ENCODE measurements at places on chromosomes 5 and 9.

DNA sequence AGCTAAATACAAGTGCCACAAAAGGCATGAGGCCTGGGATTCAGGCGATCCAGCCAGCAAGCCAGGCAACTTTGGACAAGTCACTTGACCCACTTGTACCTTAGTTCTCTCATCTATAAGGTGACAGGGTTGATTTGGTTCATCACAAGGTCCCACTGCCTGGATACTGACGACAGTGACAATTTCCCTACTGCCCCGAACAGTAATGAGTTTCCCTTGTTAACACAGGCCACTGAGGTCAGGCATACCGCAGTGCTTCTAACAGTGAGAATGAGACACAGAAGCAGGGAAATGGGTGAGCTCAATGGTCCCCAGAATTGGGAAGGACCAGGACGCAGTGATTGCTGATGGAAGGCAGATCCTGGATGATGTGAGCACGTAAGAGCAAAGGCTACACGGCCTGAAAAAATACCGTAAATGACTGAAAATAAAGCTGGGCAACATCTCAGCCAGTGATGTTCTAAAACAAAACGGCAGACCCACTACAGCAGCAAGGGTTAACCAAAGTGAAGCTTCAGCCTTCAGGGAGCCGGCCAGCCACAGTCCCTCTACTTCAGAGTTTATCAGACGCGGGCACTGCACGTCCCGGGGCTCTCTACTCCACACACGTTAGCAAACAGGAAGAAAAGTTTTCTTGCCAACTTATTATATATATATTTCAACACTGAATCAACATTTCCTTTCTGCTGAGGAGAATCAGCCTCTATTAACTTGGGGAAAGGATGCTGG is 846 bp downstream of the MGAT1 start:
- ATAC-seq, result peak; percentile 61

DNA sequence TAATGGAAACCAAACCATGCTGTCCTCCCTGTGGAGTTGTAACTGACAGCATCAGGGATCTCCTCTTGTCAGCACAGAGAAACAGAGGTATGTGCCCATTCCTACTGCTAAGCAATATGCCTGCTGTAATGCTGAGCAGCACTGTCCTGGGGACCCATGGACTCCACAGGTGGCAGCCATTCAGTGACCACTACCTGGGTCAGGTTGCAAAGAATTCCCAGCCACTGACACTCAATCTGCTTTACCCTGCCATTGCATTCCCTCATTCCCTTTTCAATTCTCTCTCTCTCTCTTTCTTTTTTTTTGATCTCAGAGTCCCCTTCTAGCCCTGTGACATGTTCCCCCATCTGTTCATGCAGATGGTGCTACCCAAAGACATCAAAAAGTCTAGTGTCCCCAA is 104.1 kb downstream of the GABRB2 start:
- no peak for ATAC-seq

GRCh38 chr5:129569295-129569694 is 109.2 kb downstream of the ADAMTS19 start:
- ATAC-seq, result no peak

DNA sequence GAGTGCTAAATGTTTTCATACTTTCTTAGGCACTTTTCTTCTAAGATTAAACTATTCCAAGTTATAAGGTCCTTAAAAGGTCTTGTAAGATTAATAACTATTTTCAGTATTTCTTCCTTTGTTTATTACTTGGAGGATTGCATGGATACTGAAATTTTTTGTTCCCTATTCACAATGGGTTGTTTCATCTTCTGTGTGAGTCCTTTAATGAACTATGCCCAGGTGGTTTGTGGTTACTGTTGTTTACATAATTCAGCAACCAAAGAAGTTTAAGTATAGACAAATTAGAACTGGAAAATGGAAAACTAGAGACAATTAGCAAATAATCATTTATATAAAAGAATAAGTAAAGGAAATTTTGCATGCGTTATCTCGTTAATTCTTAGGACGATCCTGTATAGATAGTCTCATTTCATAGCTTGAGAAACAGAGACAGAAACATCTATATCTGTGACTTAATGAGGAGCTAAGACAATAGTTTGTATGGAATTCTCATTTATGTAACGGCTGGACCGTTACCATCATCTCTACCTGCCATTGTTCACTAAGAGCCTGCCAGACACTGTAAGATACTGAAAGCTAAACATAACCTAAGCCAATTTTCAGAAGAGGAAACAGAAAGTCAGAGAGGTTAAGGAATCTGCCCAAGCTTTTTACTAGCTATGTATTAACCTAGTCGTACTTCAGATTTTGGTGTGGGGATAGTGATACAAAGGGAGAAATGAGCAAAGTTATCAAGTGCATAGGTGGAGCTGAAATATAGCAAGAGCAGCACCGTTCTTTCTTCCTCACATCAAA is 148.2 kb downstream of the PAM start:
- no peak for ATAC-seq

- no peak for ATAC-seq
Observed at GRCh38 chr9:68969538-68969937, 44.4 kb downstream of the PRKACG start.

DNA sequence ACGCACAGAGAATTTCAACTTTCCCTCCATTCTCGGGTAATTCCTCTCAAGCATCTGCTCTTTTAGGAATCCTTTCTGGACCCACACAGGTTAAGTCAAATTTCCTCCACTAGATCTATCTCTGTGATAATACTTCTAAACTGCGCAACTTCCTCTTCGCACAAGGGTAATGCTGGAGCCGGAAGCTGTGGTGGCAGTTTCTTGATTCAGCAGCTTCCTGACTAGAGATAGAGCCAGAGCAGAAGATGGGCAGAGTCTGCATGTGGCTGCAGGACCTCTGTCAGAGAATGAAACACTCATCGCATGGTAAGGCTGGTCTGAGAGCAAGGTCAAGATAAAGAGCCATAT is 11.1 kb upstream of the CDC42SE2 start:
- ATAC-seq, result no peak

DNA sequence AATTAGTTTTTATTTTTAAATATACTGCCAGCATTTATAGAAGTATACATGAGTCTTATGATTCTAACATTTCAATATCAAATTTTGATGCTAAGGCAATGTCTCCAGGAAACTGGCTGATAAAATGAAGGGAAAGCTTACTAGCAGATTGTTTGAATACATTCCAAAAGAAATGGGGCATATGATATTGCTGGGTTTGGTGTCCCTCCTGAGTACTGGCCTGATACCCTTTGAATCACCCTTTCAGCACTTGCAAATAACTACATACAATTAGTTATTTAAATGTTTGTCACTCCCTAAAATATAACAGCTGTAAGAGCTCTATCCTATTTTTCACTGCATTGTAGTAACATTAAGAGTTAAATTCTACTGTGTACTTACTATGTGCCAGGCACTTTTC is 360.8 kb downstream of the HCN1 start:
- ATAC-seq, result no peak

- no peak for ATAC-seq
Observed at GRCh38 chr5:114243972-114244317, 117.9 kb upstream of the KCNN2 start.

- no peak for ATAC-seq
Observed at GRCh38 chr5:115487756-115488155, 56.8 kb downstream of the FEM1C start.

- peak; percentile 87 for ATAC-seq
Observed at GRCh38 chr9:2570615-2571479, 50.7 kb upstream of the VLDLR start.

GRCh38 chr9:37200433-37201005 is 80.1 kb downstream of the ZCCHC7 start:
- peak; percentile 91 for ATAC-seq

- ATAC-seq, result peak; percentile 55
Observed at GRCh38 chr5:168085261-168086031, 206.0 kb upstream of the WWC1 start.

- peak; percentile 96 for ATAC-seq
Observed at GRCh38 chr9:33076046-33077004, at the start of gene SMU1. TSS of gene SMU1 (minus strand) at chr9:33076674. CDS start at chr9:33076608, 66 bp downstream.

- ATAC-seq, result no peak
Observed at GRCh38 chr5:56663523-56663922, 151.8 kb upstream of the MAP3K1 start.

DNA sequence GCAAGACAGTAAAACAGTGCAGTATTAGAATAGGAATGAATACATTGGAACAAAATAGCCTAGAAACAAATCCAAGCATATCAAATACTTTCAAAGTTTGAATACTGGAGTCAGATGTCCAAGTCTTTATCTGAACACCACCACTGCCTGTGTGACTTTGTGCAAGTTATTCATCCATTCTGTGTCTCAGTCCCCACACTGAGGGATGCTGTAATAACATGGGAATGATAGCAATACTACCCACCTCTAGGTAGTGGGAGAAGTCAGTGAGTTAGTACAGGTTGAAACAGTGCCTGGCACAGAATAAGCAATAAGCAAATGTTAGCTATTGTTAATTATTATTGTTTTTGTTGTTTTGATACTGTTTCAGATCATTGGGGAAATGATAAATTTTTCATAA is 130.9 kb downstream of the SUSD1 start:
- ATAC-seq, result no peak

GRCh38 chr5:170332058-170332457 is 34.5 kb upstream of the LCP2 start:
- ATAC-seq, result no peak

DNA sequence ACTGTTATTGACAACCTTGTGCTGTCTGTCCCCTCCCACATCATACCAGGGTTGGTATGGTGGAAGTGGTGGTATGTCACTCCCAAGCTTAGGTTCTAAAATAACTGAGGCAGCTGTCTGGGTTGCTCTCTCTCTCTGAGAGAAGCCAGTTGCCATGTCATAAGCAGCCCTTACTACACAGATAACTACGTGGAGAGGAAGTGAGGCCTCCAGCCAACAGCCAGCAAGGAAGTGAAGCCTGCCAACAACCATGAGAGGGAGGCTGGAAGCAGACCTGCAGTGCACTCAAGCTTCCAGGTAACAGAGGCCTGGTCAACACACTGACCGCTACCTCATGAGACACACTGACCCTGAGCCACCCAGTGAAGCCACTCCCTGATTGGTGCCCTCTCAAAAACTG is 18.6 kb downstream of the CTNNAL1 start:
- peak; percentile 51 for ATAC-seq

- no peak for ATAC-seq
Observed at GRCh38 chr5:134151723-134152122, 25.0 kb downstream of the SKP1 start.

- ATAC-seq, result no peak
Observed at GRCh38 chr9:14356351-14357265, 42.7 kb upstream of the NFIB start.

DNA sequence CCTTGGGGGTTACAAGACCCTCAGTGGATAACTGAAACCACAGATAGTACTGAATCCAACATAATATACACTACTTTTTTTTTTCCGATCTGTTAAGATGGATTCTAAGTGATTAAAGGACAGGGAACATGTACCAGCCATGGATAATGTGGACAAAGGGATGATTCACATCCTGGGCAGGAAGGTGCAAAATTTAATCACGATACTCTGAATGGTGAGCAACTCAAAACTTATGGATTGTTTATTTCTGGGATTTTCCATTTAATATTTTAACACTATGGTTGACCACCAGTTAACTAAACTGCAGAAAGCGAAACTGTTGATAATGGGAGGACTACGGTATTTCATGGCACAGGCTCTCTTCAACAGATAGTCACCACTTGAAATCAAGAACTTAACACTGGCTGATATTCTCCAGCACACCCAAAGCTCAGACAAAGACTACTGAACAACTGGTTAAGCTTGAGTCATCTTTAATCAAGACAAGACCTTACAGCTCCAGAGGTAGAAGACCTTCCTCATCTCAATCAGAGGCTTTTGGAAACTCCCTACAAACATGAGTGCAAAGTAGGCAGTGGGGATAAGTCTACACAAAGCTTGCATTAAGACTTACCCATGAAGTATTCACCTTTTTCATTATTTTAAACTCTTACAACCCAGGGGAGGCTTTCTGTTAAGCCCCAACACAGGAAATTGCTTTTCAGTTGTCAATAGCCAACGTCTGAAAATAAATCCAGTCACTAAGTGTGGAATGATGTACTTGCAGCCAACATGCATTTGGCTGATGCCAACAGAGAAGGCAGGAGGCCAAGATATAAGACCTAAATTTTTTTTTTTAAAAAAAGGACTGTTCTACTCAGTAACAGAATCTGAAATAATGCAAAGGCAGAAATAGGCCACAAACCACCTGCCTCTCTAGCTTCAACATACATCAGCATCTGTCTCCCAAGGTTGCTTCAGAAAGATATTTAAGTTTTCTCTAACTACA is 78.7 kb downstream of the ELAVL2 start:
- ATAC-seq, result no peak

GRCh38 chr5:170480260-170480659 is 23.6 kb upstream of the KCNIP1 start:
- ATAC-seq, result no peak

Data from SK-N-SH treated with all-trans-retinoic acid at 6 μM for 48 hours (cell line).